RPMI7951 (cell line): ENCODE measurements at places on chromosomes 13 and 19. TPM values are rescaled to one million over a fixed set of nuclear protein-coding genes. Genes with fewer than 3 reads are reported as not detected.
A peak's percentile ranks its signal among the peaks of the same experiment; 100 is the strongest.

- no peak for DNase-seq
Measured at GRCh38 chr19:30402436-30403202, 30.4 kb downstream of the ZNF536 start.

GRCh38 chr19:50817941-50818858 is 5.4 kb downstream of the KLK1 start:
- peak; percentile 45 for DNase-seq

RCBTB1 gene
- 8.9 and 9.6 TPM in 2 replicates for total RNA-seq

DNA sequence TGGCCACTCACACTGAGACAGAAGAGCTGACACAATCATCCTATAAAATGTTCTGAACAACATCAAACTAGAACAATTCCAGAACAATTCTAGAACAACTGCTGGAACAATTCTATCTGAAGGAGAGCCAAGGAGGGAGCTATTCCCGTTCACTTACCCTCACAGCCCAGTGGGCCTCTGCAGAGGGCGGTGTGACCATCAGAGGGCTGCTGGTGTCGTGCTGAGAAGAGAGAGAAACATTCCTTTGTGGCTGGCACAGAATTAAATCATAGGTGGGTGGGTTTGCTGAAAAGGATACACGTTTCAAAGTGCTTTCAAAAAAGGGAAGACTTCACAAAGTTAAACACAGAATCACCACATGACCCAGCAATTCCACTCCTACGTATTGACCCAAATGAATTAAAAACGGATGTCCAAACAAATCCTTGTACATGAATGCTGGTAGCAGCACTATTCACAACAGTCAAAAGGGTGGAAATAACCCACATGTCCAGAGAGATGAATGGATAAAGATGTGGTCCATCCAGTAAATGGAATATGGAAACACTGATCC is 34.9 kb downstream of the EPS15L1 start:
- DNase-seq: no peak

DNA sequence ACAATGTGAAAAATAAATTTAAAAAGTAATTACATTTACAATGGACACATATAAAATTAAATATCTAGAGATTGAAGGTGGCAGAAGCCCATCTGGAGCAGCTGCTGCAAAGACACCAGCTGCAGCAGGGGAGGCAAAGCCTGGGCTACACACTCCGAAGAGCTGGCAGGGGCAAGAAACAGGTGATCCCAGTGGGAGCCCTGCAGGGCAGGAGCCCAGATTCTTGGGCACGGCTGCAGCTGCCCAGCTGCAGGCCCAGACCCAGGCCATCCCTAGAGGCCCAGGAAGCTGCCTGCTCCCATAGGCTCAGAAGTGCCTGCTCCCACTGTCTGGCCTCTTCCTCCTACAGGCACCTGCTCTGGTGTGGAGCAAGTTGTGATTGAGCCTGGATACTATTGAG is 1547.9 kb upstream of the SPRY2 start:
- DNase-seq: no peak

DNA sequence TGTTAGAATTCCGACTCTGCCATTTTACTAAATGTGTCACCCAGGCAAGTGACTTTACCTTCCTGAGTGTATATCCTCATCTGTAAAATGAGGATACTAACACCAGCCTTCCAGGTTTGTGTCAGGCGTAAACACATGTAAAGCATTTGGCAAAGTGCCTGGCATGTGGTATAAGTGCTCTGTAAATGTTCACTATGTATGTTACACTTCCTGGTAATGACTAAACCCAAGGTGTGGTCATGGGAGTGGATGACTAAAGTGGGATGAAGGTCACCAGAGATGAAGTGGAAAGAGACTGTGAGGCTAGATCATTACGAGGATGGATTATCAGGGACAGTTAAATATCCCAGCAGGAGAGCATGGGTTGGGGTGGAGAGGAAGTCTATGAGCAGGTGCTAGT is 25.6 kb downstream of the DEDD2 start:
- DNase-seq: peak; percentile 84

DNA sequence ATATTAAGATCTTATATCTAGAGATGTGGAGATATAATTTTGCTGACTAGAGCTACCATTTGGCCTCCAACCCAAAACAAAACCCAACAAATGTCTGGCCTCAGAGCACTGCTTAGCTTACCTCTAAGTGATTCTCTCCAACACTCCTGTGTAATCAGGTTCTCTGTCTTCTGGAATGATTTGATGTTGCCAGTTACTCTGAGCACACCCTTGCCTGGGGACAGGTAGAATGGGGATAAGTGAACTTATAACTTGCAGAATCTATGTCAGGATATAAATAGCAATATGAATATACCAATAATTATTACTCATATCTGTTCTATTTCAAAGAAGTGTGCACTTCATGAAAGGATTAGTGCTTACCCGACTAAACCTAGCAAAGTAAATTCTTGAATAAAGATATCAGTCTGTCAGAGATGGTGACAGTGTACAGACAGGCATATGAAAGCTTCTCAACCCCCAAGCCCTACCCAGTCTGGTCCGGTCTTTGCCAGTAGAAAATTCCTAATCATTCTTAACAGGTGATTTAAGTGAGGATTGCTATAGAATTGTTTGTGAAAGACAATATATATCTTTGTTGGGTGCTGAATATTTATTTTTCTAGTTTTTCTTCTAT is 33.0 kb downstream of the ZAR1L start:
- no peak for DNase-seq

- DNase-seq: peak; percentile 27
Measured at GRCh38 chr19:34173193-34173956, 1.1 kb downstream of the LSM14A start.
